ENCODE measurements at places on chromosomes 11 and 22. TPM values are rescaled to one million over a fixed set of nuclear protein-coding genes. Genes with fewer than 3 reads are reported as not detected.

OR6A2 gene
- not detected for polyA plus RNA-seq

MAPK12 gene
- polyA plus RNA-seq: 0.87 TPM

- DNase-seq: no peak
Measured at GRCh38 chr11:35676611-35676965, 14.0 kb downstream of the TRIM44 start.

DNA sequence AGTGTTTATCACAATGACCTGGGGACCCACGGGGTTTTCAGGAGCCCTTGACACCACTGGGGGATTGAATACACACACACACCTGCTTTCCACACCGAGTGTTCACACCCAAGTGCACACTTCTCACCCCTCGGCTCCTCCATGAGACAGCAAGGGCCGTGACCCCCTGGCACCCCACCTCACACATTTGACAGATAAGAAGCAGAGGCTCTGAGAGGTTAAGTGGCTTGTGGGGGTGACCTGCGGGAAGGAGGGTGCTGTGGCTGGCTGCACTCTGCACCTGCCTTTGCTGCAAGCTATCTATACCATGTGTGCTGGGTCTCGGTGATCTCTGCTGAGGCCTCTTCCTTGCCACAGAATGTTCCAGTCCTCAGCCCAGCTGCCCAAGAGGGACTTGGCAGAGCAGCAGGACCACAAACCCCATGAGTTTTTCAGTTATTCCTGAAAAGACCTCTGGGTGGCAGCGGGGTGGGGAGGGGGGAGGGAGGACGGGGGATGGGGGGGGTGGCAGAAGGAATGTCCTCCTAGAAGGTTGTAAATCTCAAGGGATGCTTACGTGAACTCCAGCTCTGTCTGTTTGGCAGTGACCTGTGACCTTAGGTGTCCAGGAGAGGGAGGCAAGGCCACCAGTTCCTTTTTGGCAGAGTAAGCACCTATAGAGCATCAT is 47.9 kb upstream of the RFPL3 start:
- DNase-seq: no peak

GRCh38 chr11:111982541-111983186 is 42.5 kb upstream of the DLAT start:
- DNase-seq: no peak

- DNase-seq: no peak
Measured at GRCh38 chr11:5591613-5592012, 4.8 kb upstream of the TRIM6 start.

- no peak for DNase-seq
Measured at GRCh38 chr22:27825174-27825573, 23.6 kb upstream of the MN1 start.

- DNase-seq: no peak
Measured at GRCh38 chr11:77968337-77968736, 26.1 kb downstream of the INTS4 start.

GRCh38 chr11:131899950-131900580 is 529.6 kb downstream of the NTM start:
- DNase-seq: no peak

All from ovary (tissue), 10 donors.